SK-N-MC (cell line): ENCODE measurements at places on chromosomes 12 and 14.

DNA sequence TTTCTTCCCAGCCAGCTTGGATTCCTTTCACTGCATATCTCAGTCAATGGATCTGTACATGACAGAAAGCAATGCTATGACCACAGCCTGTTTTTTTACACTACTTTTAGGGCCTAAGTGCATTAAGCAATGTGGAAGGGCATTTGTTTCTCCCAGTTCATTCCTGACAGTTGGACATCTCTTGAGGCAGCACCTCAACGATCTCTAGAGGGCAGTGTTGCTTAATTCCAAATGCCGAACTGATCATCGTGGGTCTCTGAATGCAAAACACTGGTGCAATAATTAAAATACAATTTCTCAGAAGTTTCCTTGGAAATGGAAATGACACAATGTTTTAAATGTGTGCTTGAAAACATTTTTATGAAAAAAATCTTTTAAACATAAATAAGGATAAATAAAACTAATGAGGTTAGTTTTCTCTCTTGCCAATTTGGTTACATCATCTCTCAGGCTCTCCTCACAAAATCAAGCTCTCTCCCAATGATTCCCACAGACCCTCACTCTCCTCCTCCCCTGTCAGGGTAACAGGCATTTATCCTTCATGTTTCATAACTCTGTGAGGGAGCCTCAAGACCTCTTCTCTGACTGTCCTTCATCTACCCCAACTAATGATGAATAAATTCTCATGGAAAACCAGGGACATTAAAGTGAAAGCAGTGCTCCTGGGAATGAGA lies 192.4 kb upstream of the SLC16A7 start:
- peak; percentile 69 for DNase-seq

DNA sequence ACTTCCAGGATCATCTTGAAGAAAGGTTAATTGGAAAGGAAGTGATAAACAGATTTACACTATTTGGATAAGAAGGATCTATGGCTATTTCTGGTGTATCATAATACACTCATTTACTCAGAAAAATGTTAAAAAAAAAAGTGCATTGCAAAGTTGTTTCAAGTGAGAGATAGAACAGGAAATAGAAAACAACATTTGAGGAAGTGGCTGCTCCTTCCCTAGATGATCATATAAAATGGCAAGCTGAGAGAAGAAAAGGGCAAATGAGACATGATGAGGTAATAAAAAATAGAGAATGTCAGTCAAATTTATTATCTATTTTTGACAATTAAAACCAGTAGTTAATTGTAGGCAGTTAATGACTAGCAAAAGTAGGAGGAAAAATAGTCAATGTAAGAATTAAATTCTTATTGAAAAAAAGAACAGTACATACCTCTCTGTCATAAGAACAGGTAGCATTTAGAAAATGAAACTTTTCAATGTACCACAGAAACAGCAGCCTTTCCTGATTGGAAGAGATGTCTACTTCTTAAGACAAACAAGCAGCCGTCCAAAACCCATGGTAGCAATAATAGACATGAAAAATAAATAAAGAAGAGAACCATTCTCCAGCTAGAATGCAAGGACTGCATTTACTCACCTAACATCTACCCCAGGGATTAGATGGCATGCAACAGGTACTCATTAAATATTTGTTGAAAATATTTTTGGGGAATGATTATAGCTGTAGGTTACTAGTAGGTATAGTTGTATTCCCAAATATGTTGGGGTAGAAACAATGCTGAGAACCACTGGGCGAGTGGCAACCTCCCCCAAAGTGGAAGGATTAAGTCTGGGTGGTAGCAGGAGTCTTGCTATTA lies 63.9 kb upstream of the GRIP1 start:
- DNase-seq, result no peak

GRCh38 chr12:131222329-131223139 lies 268.8 kb downstream of the ADGRD1 start:
- DNase-seq, result peak; percentile 44

GRCh38 chr12:121580959-121581685 lies at the start of gene KDM2B:
Gene KDM2B, minus strand, starts transcription at chr12:121581023. Its CDS starts 112 bp downstream, at chr12:121580911.
- no peak for DNase-seq

DNA sequence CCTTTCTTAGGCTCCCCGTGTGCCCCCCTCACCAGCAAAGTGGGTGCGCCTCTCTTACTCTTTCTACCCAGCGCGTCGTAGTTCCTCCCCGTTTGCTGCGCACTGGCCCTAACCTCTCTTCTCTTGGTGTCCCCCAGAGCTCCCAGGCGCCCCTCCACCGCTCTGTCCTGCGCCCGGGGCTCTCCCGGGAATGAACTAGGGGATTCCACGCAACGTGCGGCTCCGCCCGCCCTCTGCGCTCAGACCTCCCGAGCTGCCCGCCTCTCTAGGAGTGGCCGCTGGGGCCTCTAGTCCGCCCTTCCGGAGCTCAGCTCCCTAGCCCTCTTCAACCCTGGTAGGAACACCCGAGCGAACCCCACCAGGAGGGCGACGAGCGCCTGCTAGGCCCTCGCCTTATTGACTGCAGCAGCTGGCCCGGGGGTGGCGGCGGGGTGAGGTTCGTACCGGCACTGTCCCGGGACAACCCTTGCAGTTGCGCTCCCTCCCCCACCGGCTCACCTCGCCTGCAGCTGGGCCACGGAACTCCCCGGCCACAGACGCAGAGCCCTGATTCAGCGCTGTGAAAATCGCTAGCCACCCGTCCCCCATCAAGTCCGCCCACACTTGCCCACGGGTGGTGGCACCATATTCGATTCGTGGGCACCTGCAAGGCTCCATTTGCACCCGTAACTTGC lies 1.3 kb downstream of the TMEM233 start:
- no peak for DNase-seq

DNA sequence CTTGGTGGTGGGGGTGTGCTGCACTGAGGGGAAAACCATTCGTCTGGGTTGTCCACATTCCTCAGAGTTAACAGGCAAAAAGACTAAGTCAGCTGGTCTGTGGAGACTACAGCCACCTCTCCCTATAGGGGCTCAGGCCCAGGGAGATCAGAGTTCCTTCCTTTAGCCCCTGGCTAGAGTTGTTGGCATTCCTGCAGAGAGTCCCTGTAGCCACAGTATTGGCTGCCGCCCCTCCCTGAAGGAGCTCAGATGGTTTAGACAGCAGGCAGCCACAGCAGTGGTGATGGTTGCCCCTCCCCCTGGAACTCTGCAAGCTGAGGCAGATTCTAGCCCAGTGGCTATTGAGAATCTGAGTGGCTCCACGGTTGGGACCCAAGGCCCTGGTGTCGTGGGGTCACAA lies 1072.5 kb upstream of the ATXN7L3B start:
- DNase-seq, result no peak

DNA sequence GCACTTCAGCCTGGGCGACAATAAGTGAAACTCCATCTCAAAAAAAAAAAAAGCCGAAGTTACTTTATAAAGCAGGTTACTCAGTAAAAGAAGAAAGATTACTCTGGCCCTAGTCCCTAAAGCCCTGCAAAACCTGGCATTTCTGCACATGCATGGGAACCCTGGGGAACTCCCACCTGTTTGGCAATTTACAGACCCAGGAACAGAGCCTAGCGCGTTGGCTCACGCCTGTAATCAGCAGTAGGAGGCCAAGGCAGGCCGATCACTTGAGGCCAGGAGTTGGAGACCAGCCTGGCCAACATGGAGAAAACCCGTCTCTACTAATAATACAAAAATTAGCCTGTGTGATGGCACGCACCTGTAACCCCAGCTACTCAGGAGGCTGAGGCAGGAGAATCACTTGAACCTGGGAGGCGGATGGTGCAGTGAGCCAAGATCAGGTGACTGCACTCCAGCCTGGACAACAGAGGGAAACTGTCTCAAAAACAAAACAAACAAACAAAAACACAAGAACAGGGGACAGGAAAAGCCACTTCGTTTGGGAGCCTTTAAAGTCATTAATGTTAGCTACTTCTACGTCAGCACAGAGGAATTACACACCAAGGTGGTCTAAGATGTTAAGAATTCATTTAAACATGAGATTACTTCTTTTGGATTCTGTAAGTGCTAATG lies 34.1 kb upstream of the SPTSSA start:
- DNase-seq, result no peak

GRCh38 chr14:85217412-85217811 lies 312.5 kb upstream of the FLRT2 start:
- no peak for DNase-seq

DNA sequence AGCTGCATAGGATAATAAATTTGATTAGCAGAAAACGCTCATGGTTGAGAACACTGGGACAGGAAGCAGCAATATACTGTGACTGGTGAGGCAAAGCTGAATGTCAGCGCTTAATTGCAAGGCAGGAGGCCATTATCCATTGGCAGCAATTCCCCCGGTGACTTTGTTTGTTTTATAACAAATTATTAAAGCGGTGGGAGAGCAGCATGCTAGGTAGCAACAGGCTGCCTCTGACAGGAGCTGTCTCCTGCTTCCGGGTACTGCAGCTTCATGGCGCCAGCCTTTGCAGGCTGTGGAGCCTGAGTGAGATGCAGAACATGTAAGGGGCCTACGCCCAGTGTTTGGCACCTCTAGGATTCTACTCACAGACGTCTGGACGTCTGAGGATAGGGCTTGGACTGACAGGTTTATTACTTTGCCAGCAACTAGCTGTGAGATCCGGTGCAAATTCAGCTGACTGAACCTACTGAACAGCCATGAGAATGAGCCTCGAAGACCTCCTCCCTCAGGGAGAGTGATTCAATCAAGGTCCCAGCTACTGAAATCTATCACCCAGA lies 82.1 kb upstream of the SSTR1 start:
- DNase-seq, result peak; percentile 52

DNA sequence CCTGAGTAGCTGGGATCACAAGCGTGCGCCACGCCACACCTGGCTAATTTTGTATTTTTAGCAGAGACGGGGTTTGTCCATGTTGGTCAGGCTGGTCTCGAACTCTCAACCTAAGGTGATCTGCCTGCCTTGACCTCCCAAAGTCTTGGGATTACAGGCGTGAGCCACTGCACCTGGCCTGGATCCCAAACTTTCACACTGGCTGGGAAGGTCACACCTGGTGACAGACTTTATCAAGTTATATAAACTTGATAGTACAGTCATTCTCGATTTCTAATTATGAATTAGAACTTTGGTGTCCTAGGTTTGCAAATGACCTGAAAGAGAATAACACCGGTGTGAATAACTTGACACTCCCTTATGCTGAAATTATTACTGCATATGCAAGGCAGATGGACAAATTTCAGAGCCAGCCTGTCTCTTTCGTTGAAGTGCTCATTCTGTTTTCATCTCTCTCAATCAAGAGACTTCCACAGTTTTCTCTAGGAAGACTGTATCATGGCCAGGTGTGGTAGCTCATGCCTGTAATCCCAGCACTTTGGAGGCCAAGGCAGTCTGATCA lies 5.9 kb downstream of the PLBD1 start:
- no peak for DNase-seq
